ENCODE measurements at places on chromosomes 3 and 15.

- no peak for DNase-seq
These were observed 31.3 kb upstream of the BLM start for GRCh38 chr15:90685591-90686434.

GRCh38 chr3:190485830-190486532 lies 27.9 kb upstream of the IL1RAP start:
- no peak for DNase-seq

DNA sequence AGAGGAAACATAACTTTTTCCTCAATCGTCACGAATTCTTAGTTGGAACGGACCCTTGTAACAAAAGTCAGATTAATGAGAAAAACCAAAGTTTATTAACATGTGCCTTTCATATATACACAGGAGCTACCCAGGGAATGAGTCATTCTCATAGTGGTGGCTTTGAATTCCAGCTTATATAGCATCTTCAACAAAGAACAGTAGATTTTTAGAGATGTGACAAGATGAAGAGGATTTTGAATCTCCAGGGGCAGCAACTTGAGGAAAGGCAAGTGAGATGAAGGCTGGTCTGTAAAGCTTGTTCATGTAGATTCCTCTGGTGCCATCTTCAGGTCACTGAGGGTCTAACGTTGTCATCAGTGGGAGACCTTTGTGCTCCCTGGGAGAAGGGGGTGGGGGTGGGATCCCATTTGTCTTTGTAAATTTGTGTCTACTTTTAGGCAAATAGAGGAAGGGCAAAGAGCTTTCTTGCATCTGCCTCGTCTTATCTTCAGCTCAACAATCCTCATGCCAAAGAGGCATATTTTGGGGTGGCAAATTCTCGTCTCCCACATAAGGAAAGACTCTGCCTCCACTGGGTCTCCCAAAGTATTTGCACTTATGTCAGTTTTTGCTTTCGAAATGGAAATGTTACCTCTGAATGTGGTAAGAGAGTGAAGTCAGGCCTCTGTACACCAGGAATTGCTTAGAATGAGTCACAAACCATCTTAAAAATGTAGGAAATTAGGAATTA lies 29.5 kb downstream of the CLEC3B start:
- no peak for DNase-seq

DNA sequence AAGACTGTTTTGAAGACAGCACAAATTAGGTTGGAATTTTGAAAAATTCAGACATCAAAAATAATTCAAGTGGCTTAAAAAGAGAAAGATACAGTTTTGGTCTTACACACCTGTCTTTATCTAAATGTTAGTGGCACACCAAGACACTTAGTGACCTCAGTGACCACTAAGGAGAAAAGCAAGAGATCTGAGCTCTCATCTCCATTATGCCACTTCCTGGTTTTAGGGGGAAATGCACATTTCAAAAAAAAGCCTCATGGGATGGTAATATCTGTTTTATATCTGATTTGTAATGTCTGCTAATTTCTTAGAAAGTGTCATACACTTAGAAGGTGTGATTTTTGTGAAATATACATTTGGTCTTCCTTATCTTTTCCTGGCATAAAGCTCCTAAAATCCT lies 16.4 kb downstream of the IL12A start:
- DNase-seq = no peak

- no peak for DNase-seq
These were observed 153.2 kb upstream of the FRMD4B start for GRCh38 chr3:69539134-69539533.

GRCh38 chr3:115293321-115293720 lies 146.2 kb upstream of the ZBTB20 start:
- no peak for DNase-seq

- DNase-seq = no peak
These were observed 1.4 kb upstream of the CLEC3B start for GRCh38 chr3:45024542-45025255.

- DNase-seq = no peak
These were observed 59.1 kb downstream of the FAM43A start for GRCh38 chr3:194744826-194745225.

GRCh38 chr3:37144806-37145205 lies 29.6 kb downstream of the LRRFIP2 start:
- DNase-seq = no peak

DNA sequence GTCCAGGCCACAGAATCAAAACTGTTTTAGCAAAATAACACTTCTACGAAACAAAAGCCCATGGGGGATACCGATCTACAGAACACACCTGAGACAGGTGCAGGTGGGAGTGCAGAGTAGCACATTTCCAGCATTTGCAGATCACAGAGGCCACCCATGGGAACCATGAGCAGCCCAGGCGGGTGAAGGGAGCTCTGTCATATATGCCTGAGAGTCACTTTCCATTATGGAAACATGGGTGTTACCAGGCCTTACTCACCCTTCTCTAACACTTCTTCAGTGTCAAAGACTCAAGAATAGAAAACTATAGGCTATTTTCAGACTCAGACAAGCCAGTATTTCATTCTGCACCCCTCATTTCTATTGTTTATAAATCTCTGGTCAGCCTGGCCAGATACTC lies 3.5 kb downstream of the PLA1A start:
- DNase-seq = no peak

DNA sequence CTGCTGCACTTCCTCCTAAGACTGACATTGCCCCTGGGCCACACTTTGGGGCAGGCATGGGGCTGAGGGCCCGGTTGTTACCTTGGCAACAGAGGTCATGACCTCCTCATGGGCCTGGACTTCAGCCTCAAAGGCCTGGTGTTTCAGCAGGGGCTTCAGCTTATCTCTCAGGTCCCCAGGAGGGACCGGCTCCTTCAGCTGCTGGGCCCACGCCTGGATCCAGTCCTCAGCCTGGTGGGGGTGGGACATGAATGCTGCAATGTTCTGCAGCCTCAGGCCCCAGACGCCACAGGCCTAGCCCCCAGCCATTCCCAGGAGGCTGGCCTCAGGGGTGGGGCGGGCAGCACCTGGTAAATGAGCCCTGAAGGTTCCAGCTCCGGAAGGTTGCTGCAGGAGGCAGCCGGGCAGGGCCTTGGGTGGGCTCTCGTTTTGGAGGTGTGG lies 27.6 kb downstream of the SPTBN5 start:
- no peak for DNase-seq

GRCh38 chr15:48582452-48583247 lies 62.9 kb downstream of the FBN1 start:
- DNase-seq = no peak

- no peak for DNase-seq
These were observed 7.9 kb upstream of the ISG20 start for GRCh38 chr15:88630798-88631463.

GRCh38 chr3:40637906-40638305 lies 113.1 kb downstream of the ZNF621 start:
- DNase-seq = no peak

- no peak for DNase-seq
These were observed 14.6 kb downstream of the DNAJB8 start for GRCh38 chr3:128452120-128452519.

DNA sequence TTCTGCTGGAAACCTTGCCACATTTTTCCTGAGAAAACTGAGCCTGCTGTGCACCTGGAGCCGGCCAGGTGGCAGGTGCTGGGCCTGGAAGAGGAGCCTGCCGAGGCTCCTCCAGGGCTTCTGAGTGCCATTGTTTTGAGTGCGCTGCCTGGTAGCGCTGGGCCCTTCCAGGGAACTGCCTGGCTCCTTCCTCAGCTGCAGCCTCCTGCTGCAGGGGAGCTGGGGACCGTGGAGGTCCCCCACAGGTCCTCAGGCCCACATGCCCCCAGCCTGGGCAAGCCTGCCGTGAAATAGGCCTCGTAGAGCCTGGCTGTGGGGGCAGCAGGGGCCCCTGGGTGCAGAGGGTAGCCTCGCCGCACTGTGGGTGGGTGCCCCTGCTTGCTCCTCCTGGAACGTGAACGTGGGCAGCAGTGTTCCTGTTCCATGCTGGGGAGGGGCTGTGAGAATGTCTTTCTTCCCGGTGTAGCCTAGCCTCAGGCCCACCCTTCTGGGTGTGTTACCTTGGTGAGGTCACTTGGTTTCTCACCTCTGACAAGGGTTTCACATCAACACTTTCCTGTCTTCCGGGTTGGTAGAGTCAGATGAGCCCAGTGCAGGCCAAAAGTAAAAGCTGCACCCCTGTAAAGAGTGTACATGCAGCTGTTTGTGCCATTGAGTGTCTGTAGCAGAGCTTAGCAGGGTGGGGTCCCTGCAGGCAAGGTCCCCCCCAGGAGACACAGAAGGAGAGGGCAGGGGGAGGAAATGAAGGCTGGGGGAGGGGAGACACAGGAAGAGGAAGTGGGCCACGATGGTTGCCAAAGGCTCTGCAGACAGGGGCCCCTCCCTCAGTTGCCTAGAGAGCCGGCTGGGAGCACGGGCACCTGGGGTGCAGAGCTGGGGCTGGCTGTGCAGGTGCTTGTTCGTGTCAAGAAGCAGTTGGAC lies 34.5 kb downstream of the KLF13 start:
- no peak for DNase-seq

GRCh38 chr3:7340795-7341194 lies 479.9 kb downstream of the GRM7 start:
- DNase-seq = no peak
